ENCODE measurements at places on chromosomes 12 and 14. TPM values are rescaled to one million over a fixed set of nuclear protein-coding genes. Genes with fewer than 3 reads are reported as not detected.

The RND1 gene
- total RNA-seq: 14.9 TPM

The CCDC197 gene
- not detected for total RNA-seq

The ACOT6 gene
- total RNA-seq: not detected

The AQP6 gene
- total RNA-seq: not detected

The SMIM41 gene
- total RNA-seq: not detected

The CDCA3 gene
- 14.6 TPM for total RNA-seq

The PMEL gene
- total RNA-seq: 1.1 TPM

The PAWR gene
- 28.2 TPM for total RNA-seq

The ERBB3 gene
- total RNA-seq: 0.53 TPM

The BAG5 gene
- total RNA-seq: 23.8 TPM
